Glutamatergic neuron (in vitro differentiated cells): ENCODE measurements at places on chromosomes 6 and 20.

DNA sequence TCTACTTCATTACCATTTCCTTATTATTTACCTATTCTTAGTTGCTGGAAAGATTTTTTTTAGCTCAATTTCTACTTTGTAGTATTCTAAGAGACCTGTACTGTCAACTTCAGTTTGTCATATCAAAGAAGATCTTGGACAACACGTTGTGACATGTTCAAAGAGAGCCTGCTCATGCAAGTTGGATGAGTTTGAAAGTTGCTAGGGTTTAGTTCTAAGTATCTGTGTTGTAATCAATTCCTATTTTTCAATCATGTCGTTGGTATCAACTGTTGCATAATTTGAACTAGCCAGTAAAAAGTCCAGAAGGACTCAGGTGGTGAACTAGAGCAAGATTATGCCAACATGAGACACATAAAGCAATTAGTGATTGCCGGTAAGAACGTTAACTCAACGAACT lies 30.2 kb downstream of the PKIB start:
- no peak for DNase-seq

GRCh38 chr6:159862103-159862502 lies 28.7 kb upstream of the MAS1 start:
- DNase-seq, result no peak

- DNase-seq, result no peak
Measured at GRCh38 chr6:168851460-168852375, 401.9 kb downstream of the THBS2 start.

DNA sequence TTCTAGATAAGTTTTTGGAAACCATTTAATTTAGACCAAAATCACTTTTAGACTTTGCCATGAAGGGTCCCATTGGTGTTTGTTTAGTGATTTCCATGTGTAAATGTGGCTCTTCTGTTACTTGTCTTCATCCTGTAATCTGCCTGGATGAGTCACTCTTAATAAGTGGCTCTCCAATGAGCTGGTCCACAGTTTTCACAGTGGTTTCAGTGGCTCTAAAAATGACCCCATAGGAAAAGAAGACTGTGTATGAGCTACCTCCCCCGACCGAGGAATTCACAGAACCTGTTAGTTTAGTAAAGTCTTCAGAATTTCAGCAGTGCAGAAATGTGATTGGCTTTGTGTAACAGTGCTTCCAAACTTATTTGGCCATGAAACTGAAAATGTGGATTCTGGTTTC lies 492.0 kb upstream of the MARCKS start:
- DNase-seq, result no peak

DNA sequence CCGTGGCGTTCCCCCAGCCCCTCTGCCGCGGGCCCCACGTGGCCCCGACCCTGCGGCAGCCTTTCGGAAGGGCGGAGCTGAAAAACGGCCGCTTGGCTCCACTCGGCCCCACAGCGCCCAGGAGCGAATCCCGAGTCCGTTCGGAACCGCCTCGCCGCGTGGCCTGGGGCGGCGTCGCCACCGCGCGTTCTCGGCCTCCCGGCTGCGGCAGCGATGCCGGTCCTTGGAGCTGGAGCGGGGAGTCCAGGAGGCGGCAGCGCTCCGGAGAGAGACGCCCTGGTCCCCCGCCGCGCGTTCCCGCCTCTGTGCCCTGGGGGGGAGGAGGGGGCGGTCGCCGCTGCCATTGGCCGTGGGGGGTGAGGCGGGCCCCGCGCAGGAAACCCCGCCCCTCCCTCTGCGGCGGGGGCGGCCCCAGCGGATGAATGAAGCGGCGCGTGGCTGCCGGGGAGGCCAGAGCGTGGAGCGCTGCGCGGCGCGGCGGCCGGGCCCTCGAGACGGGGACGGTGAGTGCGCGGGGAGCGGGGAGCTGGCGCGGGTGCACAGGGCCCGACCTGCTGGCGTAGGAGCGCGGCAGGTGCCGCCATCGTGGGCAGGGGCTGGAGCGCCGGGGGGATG lies at the start of gene SLCO4A1:
TSS of gene SLCO4A1 (plus strand) at position 453 of the 615 bp plus-strand sequence. CDS start 13,952 bp downstream, outside the sequence.
- peak; percentile 80 for DNase-seq

- DNase-seq, result no peak
Measured at GRCh38 chr6:155030148-155030720, 35.1 kb downstream of the TIAM2 start.

DNA sequence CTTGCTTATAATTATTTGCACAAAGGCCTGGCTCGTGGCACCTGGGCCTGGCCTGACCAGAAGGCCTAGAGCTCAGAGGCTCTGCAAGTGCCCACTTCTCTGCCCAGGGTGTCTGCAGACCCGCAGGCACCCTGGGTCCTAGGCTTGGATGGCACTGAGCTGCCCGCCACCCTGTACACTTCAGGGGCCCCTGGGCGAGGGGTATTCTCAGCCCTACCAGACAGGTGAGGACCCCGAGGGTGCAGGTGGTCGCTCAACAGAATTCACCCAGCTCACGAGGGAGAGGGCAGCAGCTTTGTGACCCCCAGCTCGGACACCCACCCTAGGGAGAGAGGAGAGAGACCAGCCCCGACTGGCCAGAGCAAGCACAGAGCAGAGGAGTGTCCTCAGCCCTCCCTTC lies 83.9 kb downstream of the RIPOR3 start:
- no peak for DNase-seq

- peak; percentile 19 for DNase-seq
Measured at GRCh38 chr20:57395111-57395966, 4.1 kb downstream of the RBM38 start.

DNA sequence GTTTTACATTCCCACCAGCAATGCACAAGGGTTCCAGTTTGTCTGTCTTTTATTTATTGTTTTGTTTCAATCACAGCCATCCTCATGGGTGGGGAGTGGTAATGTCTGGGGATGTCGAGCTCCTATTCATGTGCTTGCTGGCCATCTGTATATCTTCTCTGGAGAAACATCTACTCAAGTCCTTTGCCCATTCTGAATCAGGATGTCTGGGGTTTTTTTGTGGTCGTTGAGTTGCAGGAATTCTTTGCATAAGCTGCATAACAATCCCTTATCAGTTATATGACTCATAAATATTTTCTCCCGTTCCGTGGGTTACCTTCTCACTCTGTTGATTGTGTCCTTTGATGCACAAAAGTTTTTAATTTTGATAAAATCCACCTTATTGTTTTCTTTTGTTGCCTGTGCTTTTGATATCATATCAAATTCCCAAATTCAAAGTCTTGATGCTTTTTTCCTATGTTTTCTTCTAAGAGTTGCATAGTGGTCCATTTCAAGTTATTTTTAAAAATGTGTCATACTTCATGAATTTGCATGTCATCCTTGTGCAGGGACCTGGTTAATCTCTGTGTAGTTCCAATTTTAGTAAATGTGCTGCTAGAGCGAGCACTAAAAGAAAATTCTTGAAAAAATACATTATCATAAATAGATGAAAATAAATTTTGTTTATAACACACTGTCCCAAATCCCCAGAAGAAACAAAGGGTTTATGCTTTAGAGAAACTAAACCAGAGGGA lies 54.9 kb upstream of the PDE10A start:
- no peak for DNase-seq

- no peak for DNase-seq
Measured at GRCh38 chr6:7129784-7130569, 22.2 kb downstream of the RREB1 start.

GRCh38 chr6:162845972-162846371 lies 118.2 kb downstream of the PACRG start:
- no peak for DNase-seq

GRCh38 chr6:36443471-36444428 lies 950 bp downstream of the KCTD20 start:
- DNase-seq, result no peak

- peak; percentile 32 for DNase-seq
Measured at GRCh38 chr6:122869437-122870024, 80.5 kb downstream of the SMPDL3A start.
